ENCODE measurements at places on chromosomes 11 and 22.

- peak; percentile 38 for DNase-seq
Measured at GRCh38 chr22:40024201-40025061, 29.7 kb downstream of the FAM83F start.

DNA sequence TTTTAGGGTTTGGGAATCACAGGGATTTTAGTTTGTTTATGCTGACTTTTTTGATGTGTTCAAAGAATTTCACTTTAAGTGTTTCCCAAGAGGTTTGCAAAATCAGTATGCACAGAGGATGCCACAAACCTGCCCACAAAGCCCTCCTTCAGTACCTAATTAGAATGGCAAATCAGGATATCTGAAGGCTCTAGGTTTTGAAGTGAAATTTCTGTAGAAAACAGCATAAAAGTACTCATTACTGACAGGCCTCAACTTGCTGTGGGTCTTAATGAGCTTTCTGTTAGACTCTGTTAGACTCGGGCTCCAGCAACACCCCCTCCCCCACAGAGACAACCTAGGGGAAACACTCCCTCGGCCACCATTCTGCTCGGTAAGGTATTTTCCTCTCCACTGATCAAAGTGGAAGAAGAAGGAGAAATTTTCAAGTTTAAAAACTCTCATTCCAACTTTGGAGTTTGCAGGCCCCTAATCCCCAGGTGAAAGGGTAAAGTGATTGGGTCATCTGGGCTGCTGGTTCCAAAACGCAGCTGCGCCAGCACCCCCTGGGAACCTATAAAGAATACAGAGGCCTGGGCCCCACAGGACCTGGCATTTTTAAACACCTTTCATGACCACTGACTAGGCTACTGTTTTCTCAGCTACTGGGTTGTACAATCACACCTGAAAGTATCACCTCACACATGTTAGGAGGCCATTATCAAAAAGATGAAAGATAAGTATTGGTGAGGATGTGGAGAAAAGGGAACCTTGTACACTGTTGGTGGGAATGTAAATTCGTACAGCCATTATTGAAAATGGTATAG is 67.5 kb downstream of the PLEKHA7 start:
- no peak for DNase-seq

GRCh38 chr11:6734616-6735015 is 37.2 kb downstream of the OR2AG2 start:
- DNase-seq = no peak

DNA sequence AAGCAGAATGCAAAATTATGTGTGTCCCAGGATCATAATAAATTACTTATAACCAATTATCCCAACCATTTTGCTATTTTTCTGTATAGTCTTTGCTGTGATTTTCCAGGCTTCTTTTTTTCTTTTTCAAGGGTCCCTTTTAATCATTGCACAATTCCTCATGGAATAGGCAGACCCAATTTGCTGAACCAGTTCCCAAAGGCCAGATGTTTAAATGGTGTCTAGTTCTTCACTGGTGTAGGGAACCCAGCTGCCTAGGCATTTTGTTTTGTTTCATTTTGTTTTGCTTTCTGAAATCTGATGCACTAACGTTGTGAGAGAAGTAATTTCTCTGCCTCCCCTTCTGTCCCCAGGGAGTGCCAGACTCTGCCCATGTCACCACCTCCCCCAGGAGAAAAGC is 60.4 kb downstream of the CHST1 start:
- DNase-seq = no peak

- no peak for DNase-seq
Measured at GRCh38 chr11:44779736-44780520, 53.2 kb downstream of the TSPAN18 start.

DNA sequence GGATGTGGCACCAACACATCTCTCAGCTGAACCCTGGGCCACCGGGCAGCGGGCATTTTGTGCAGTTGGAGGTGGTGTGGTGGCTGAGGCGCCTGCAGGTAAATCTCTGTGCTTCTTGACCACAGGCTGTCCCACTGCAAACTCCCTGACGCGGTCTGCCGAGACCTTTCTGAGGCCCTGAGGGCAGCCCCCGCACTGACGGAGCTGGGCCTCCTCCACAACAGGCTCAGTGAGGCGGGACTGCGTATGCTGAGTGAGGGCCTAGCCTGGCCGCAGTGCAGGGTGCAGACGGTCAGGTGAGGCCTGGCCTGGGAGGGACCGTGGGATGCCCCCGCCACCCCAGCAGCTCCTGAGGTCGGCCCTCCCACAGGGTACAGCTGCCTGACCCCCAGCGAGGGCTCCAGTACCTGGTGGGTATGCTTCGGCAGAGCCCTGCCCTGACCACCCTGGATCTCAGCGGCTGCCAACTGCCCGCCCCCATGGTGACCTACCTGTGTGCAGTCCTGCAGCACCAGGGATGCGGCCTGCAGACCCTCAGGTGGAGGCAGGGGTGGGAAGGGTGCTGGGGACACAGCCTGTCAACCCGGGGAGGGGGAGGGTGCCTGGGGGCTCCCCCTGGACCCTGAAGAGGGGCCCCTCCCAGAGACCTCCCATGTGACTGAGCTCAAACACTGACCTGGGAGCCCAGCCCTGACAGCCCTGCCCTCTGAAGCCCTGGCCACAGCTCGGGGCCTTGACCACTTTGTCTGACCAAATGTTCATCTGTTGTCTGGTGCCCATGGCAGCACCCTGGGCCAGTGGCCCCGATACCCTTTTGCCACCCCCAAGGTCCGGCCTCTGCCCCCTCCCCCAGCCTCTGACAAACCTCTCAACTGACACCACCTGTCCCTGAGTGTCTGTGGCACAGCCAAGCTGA is 4.6 kb upstream of the PGGHG start:
- no peak for DNase-seq

- no peak for DNase-seq
Measured at GRCh38 chr11:35914816-35915215, 29.0 kb upstream of the LDLRAD3 start.

GRCh38 chr11:62830904-62831519 is 839 bp downstream of the STX5 start:
- DNase-seq = no peak

DNA sequence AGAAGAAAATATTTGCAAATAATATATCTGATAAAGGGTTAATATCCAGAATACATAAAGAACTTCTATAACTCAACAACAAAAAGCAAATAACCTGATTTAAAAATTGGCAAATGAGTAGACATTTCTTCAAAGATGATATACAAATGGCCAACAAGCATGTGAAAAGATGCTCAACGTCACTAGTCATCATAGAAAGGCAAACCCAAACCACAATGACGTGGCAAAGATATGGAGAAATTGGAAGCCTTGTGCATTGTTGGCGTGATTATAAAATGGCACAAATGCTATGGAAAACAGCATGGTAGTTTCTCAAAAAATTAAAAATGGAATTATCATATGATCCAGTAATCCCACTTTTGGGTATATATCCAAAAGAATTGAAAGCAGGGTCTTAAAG is 466.3 kb downstream of the TBC1D22A start:
- DNase-seq = no peak

GRCh38 chr11:10918698-10919097 is 60.8 kb upstream of the ZBED5 start:
- DNase-seq = no peak

DNA sequence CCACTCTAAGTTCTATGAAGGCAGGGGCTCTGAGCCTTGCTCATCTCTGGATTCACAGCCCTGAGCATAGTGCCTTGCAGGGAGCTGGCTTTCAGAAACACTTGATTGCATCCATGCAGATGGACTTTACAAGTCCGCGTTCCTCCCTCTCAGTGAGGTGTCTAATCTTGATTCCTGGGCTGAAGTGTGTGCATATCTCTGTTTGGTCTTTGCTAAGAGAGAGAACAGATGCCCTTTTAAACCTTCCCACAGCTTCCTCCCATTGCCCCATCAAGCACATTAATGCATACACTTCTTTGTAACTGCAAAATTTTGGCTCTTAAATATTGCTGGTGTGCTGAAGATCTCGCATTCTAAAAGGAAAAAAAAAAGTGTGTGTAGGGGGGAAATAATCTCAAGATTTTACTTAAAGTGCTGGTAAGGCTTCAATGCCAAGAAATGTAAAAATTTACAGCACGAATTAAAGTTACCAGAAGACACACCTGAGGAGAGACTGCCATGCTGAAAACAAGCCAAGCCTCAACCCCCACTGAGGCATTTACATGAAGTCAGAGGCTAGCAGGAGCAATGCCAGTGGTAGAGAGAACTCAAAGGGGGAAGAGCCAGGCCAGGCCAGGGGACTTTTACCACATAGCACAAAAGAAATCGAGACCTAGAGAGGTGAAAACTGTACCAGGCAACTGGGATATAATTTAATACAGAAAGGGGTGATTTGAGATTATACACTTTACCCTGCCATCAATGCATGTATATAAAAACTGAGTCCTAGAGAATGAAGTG is 492.1 kb downstream of the SOX6 start:
- no peak for DNase-seq

DNA sequence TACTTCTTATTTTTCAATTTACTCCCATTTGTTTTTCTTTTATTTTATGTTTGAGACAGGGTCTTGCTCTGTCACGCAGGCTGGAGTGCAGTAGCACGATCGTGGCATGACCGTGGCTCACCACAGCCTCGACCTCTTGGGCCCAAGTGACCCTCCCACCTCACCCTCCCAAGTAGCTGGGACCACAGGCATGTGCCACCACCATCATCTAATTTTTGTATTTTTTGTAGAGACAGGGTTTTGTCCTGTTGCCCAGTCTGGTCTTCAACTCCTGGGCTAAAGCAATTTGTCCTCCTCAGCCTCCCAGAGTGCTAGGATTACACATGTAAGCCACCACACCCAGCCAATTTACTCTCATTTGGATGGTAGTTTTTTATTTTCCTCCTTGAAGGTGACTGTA is 679.3 kb upstream of the CCDC179 start:
- DNase-seq = no peak

- DNase-seq = no peak
Measured at GRCh38 chr11:81825346-81825745, 908.3 kb downstream of the FAM181B start.

DNA sequence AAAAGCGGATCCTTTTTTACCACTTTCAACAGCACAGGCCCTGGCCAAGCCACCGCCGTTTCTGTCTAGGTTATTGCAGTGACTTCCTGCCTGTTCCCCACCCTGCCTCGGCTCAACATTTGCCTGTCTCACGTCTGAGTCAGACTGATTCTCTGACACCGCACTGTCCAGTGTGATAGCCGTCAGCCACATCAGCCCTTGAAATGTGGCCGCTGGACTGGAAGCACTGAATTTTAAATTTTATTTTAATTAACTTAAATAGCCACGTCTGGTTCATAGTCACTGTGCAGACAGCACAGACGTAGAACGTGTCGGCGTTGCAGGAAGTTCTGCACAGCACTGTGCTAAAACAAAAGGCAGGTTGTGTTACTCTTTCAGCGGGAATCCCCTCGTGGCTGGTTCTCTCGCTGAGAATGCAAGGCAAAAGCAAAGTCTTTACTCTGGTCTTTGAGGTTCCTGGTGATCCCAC is 56.3 kb upstream of the ADSL start:
- no peak for DNase-seq

DNA sequence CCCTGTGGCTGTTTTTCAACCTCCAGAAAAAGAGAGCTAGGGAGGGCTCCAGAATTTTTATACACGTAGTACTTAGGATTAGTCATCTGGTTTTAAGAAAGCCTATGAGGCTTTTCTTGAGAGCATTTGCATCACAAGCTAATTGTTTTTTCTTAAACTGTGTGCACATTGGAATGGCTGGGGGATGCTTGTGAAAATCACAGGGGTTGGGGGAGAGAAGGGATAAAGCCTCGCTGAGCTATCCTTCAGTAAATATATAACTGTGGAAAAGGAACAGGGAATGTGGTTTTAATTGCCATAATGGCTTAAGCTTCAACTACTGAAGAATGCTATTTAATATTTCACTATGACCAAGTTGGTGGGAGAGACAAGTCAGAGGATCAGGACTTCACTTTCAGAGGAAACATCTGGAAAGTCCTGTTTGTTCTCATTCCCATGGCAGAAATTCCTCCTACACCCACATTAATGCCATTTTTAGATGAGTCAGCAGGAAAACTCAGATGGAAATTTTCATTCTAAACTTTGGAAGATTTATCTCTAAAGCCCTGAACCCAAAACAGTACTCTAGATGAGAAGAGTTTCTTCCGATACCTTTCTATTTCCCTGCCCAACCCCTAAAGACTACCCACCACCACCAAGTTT is 591.3 kb downstream of the LRRC4C start:
- no peak for DNase-seq

DNA sequence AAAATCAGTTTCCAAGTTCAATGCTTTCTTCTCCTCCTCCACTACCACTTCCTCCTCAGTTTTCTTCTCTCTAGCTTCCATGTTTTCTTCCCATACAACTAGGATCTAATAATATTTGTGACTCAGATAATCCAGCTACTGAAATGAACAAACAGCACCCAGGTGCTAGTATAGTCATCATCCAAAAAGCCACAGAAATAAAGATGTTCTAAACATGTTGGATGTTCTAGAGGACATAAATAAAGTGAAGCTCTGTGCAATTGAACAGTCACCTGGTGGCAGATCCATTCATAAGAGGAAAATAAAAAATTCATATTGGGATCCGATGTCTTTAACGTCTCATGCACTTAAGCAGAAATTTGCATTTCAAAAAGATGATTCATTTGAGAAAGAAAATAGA is 142.8 kb downstream of the ENTHD1 start:
- DNase-seq = no peak

GRCh38 chr11:3905080-3905953 is 49.9 kb downstream of the STIM1 start:
- peak; percentile 43 for DNase-seq

GRCh38 chr11:112734207-112734606 is 227.0 kb upstream of the NCAM1 start:
- DNase-seq = no peak

DNA sequence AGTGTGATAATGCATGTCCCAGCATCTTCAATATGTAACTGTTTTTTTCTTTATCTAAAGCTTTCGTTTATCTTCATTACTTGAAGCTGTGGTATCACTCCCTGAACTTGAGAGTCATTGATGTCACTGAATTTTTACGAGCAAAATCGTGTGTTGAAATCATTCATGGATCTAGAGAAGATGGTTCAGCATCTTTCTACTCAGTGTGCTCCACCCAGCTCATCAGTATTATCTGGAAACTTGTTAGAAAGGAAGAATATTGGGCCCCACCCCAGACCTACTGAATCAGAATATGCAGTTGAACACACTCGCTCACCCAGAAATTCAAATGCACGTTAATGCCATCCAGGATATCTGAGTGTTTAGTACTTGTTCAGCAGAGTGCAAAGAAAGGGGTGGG is 8.3 kb downstream of the CDON start:
- DNase-seq = no peak

- DNase-seq = no peak
Measured at GRCh38 chr11:92480499-92480898, 255.9 kb downstream of the FAT3 start.

- DNase-seq = no peak
Measured at GRCh38 chr22:47284360-47284759, 521.9 kb downstream of the TBC1D22A start.

- no peak for DNase-seq
Measured at GRCh38 chr22:41928593-41929417, 2.2 kb upstream of the TNFRSF13C start.
